ENCODE measurements at places on chromosomes 4 and X.
A peak's percentile ranks its signal among the peaks of the same experiment; 100 is the strongest.

DNA sequence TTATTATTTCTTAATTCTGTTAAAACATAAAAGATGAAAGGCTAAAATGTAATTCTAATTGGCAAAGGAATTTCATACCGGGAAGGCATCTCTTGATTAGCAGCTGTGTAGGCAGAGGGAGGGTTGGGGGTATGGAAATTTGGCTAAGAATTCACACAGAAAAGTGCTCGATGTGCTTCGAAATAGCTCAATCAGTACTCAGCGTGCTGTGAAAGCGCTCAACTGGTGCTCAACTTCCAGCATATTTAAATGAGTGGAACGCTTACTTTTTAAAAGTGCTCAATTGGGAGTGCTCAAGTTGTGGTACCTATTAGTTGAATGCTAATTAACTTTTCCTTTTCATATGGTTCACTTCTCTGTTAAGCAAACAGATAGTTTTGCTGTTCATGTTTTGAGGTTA, 695.9 kb upstream of the ATOH1 start:
- DNase-seq, result no peak

DNA sequence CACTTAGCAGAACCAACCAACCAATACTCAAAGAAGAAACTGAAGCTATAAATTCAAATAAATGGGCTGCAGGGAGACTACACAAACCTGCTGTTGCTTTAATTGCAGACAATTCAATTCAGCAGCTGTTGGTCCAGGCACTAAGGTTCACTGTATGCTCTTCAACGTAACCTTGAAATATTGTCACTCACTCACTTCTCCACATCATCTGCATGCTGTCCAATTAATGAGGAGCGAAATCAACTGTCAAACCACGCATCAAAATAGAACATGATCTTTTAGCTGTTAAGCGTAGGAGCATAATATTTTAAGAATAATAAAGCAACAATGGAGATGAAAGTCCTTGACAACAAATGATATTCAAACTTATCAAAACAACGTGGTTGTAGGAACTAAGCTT, 17.0 kb downstream of the ENOX2 start:
- DNase-seq, result no peak

GRCh38 chr4:24722026-24722568, 73.3 kb upstream of the SOD3 start:
- DNase-seq, result no peak

DNA sequence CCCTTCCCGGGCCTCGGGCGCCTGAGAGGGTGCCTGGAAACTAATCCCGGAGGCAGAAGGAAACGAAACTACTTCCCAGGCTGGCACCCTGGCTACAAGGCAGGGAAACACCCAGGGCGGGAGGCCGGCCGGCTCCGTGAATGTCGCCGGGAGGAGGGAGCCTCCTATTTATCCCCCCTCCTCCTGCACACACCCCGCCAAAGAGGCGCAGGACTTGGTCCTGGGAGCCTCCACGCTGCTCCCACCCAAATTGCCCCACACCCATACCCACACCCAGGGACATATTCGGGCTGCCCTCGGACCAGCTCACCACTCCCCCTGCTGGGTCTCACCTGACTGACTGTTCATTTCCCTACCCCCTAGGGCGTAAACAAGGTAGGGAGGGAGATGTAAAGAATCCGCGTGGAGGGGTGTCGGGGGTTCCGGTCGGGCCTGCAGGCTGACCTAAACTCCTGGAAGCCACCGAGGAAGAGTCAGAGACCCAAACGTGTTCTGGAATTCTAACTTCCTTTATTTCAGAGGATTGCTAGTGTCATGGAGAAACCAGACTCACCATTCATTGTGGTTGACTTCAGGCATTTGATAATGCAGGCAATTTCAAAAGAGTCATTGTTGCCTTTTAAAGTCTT, at the start of gene BTC:
Gene BTC, minus strand, starts transcription at position 142 of the 629 bp plus-strand sequence. CDS start 198 bp downstream, outside the sequence.
- DNase-seq, result peak; percentile 47

DNA sequence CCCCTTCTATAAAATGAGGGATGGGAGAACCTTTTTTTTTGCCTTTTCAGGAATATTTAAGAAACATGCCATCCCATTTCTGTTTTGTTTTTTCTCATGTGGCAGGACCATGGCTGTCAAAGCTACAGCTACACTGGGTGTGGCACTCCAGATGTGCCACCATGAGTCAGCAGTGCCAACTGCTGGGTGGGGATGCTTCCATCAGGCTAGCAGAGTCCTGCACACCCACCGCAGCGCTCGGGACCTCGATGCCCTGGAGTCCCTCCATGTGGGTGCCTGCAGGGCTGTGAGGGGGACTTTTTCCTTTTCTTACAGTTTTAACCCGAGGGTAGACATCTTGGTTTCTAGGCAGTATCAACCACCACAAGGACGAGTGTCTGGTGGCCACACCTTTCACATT, 352.6 kb downstream of the NR3C2 start:
- no peak for DNase-seq

DNA sequence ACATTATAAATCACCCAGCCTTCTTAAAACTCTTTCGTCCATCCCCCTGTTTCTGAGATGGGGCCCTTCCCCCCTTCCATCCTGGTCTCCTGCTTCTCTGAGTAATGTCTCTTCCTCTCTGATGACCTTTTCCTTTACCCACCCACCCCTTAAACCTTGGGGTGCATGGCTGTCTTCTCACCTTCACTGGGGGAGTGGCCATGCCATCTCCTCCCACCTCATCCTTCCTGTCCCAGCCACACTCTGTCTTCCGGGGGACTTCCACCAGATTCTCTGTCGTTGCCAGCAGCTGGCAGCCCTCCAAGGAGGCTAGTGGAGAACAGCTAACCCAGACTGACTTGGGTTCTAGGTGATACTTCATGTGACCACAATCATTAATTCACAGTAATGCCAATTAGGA, 83.2 kb upstream of the SCML1 start:
- no peak for DNase-seq

DNA sequence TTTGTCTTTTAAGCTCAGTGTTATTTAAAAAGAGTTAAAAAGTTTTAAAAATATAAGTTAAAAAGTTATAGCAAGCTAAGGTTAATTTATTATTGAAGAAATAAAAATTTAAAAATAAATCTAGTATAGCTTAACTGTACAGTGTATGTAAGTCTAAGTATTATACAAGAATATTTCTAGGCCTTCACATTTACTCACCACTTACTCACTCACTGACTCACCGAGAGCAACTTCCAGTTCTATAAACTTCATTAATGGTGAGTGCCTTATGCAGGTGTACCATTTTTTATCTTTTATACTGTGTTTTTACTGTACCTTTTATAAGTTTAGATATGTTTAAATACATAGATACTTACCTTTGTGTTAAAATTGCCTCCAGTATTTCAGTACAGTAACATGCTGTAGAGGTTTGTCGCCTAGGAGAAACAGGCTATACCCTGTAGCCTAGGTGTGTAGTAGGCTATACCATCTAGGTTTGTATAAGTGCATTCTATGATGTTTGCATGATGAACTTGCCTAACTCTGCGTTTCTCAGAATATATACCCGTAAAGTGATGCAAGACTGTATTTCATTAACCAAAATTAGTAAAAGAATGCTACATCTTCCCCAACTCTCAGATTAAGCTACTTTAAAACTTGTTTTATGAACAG, 202.9 kb downstream of the CFAP299 start:
- DNase-seq, result no peak

DNA sequence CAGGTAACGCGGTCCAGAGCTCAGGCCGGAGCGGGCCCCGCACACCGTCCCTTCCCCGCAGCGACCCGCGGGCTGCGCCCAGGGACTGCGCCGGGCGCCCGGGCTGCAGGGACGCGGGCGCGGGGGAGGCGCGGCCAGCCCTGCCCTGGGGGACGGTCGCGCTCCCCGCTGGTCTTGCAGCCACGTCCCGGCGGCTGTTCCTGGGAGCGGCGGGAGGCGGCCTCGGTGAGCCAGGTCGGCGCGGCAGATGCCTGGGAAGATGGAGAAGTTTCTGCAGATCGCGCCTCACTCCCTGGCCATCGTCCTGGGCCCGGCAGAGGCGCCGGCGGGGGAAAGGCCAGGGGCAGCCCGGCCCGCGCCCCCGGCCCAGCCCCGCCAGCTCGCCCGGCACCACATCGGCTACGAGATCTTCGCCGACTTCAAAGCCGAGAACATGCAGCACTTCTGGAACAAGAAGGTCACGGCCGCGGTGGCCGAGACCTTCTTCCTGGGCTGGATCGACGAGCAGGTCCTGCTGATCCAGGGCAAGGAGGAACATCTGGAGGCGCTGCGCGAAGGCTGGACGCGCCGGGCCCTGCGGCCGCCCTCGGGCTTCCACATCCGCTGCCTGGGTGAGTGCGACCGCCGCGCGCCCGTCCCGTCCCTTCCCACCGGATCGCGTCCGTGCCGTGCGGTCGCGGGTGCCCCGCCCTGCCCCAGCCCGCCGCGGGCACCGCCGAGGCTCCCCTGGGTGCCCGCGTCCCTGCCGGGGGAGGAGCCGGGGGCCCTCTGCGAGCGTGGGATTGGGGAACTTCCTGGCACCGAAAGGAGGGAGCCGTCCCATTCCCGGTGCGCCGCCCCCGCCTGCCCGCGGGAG, 107.4 kb upstream of the STOX2 start:
- DNase-seq, result peak; percentile 48

DNA sequence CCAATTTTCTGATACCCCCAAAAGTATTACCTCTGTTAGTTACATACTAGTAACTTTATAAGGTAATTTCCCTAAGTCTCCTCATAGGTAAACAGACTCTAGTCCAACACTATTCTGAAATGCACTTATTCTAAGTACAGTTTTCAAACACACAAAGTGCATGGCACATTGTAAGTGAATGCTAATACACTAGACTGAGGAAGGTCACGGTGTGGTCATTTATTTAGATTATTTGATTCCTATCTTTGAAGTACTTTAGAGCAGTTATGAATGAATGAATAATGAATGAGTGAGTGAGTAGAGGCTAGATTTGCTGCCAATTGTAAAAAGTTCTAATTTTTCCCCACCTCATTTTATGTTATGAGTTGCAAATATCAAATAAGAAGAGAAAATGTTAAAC, 132.8 kb upstream of the UGT8 start:
- no peak for DNase-seq

DNA sequence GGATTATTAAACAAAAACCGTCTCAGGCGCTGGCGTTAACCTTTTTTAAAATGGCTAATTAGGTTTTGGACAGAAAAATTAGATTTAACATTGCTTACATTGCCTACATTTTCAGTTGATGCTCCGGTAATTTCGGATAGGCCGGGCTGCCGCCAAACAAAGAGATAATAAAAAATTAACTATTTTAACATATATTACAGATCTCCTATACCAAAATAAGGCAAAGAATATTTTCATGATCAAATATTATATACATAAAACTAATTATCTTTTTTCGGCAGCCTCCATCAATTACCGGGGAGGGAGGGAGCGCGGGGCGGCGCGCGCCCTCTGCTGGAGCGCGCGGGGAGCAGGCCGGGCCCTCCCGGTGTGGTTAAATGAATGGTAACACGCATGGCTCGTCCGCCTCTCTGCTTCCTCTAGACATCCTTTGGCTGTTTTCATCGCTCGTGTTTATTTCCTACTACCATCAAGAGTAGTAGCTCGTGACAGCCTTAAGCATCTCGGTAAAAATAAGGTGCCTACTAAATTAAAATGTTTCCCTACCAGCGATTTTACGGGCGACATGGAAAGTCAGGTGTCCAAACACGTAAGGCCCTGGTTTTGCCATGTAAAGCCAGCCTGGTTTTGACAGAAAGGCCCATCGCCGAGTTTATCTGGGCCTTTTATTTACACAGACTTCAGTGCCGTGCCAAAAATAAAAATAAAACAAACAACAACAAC, 52.4 kb upstream of the TMEM33 start:
- DNase-seq, result peak; percentile 33

DNA sequence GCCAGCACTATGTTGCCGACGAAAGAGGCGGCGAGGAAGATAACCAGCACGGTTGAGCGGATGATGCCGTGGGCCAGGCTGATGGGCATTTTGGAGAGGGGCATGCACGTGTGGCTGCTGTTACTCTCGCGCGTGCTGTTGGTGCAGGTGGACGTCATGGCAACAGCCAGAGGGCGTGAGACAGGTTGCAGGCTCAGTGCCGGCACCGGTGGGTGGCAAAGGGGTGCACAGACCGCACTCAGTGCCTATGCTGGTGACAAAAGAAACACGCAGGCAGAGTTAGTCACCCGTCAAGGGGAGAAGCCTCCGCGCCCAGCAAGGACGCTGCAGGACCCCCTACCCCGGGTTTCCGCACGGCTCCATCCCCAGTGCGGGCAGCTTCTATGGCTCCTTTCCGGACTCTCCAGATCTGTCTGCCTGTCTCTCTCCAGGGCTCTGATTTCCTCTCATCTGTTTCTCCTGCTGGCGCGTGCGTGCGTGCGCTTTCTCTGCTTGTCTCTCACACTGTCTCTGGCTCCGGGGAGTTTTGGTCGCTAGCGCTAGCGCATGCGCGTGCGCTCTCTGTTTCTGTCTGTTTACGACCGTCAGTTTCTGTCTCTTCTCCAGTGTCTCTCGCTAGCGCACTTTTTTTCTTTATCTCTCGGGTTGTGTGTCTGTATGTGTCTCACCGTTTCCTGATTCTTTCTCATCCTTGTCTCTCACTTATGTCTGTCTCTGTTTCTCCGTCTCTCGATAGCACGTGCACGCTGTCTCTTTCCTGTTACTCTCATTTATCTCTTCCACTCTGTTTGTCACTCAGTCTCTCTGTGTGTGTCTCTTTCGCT, 2.1 kb downstream of the GPR101 start:
- DNase-seq, result peak; percentile 33

DNA sequence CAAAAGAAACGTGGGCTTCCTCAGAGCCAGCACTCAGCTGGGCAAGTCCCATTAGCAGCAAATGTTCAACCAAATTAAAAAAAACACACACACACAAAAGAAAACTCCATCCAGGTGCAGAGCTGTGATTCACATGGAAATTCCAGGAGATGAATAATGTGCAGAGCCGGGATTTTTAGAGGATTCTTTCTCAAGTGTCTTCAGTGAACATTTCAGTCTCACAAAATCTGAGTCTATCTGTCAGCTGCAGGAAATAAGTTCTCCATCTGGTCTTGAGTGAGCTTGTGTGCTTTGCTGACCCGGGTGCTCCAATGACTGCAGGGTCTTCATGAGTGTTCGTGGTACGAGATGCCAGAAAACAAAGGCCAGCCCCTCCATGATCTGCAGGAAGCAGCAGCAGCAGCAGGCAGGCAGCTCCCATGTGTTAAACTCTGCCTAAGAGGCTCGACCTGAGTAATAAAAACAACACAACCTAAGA, 44.3 kb downstream of the RASGEF1B start:
- DNase-seq, result no peak

- no peak for DNase-seq
These were observed 45.9 kb upstream of the GPRIN3 start for GRCh38 chr4:89353514-89353913.

- no peak for DNase-seq
These were observed 11.5 kb downstream of the PPARGC1A start for GRCh38 chr4:23878246-23878891.

GRCh38 chrX:10009741-10010140, 42.6 kb downstream of the CLDN34 start:
- DNase-seq, result no peak

DNA sequence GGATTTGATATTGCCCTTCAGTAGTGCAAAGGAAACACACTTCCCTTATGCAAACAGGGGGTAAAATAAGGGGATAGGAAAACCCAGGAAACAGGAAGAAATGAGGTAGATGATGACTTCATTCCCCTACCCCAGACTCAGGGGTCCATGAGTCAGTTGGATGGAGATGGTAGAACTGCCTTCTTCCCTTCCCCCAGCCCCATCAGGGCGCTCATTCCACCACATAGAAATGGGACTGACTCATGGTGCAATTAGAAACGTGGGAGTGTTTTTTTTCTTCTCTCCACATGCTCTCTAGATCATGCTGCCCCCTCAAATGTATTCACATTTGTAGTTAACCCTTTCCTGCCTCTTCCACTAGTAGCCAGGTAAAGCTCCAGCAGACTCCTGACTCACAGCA, 23.1 kb upstream of the ARMCX2 start:
- no peak for DNase-seq

All from NCI-H345 (cell line).